ENCODE measurements at places on chromosomes 2 and 18. TPM values are rescaled to one million over a fixed set of nuclear protein-coding genes. Genes with fewer than 3 reads are reported as not detected.

- H3K27ac ChIP-seq, result no peak overlapping the region
- H3K4me3 ChIP-seq, result no peak overlapping the region
- H3K27me3 ChIP-seq, result no peaks in the 10 kb centered on the region
- DNase-seq, result no peak
- no peaks in the 10 kb centered on the region for H3K4me1 ChIP-seq
- no peaks in the 10 kb centered on the region for H3K36me3 ChIP-seq
These were observed 1124.6 kb upstream of the FAM98A start for GRCh38 chr2:34723683-34724082.

RAMP1 gene
- not detected for total RNA-seq

ZNF892 gene
- total RNA-seq, result 6.9 TPM

CD8A gene
- total RNA-seq, result 2.0 TPM

PRADC1 gene
- 21.6 TPM for total RNA-seq

ITSN2 gene
- 69.8 TPM for total RNA-seq

SCN7A gene
- total RNA-seq, result 12.1 TPM

PKDCC gene
- total RNA-seq, result 19.3 TPM

GRCh38 chr18:11654736-11655605 is 34.1 kb upstream of the GNAL start:
- H3K4me3 ChIP-seq, result peak overlapping the region; percentile 26
- H3K4me1 ChIP-seq, result no peaks in the 10 kb centered on the region
- H3K36me3 ChIP-seq, result no peaks in the 10 kb centered on the region

ALLC gene
- not detected for total RNA-seq

YIPF4 gene
- total RNA-seq, result 14.7 TPM

DNA sequence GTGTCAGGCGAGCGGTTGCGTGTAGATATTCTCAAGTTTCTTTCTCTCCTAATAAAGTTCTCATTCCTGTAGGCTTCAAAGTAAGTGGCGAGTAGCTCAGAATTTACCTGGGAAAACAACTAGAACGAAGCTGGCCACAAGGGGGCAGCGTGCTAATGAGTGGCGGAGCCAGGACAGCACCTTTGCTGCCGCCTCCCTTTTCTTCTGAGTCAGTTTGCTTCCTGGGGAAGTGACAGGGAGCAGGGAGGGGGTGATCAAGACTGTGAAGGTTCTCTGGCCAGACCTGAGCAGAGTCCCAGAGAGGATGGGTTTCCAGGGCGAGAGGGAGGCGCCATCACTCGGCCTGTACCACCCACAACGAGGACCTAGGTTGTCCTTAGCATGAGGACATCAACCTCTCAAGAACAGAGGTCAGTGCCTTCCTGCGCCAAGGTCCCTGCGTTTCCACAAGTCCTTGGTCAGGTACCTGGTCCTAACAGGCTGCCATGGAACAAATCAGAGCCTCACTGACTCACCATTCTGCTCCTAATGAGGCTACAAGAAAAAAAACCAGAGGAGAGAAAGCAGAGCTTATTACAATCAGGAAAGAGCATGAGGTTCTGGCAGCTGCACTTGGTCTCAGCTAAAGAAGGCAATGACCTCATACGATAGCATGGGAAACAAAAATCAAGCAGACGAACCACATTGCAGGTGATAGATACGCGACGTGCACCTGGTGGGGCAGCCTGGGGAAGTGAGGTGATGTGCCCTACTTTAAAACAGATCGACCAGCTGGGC is 98.7 kb downstream of the PLB1 start:
- H3K4me1 ChIP-seq, result peaks cover 6% of the 10 kb centered on the region
- H3K27ac ChIP-seq, result peak overlapping the region; percentile 89
- DNase-seq, result peak; percentile 91
- H3K36me3 ChIP-seq, result no peaks in the 10 kb centered on the region
- H3K4me3 ChIP-seq, result peak overlapping the region; percentile 1

- no peaks in the 10 kb centered on the region for H3K27me3 ChIP-seq
- H3K36me3 ChIP-seq, result no peaks in the 10 kb centered on the region
- no peak for DNase-seq
- no peak overlapping the region for H3K27ac ChIP-seq
- no peak overlapping the region for H3K4me3 ChIP-seq
- H3K4me1 ChIP-seq, result no peaks in the 10 kb centered on the region
These were observed 86.7 kb downstream of the LYPD6B start for GRCh38 chr2:149125031-149125725.

TYMS gene
- total RNA-seq, result 2.0 TPM

MAP3K19 gene
- not detected for total RNA-seq

- H3K27ac ChIP-seq, result no peak overlapping the region
- DNase-seq, result no peak
- H3K27me3 ChIP-seq, result no peaks in the 10 kb centered on the region
- no peaks in the 10 kb centered on the region for H3K36me3 ChIP-seq
These were observed 113.4 kb upstream of the TANK start for GRCh38 chr2:161046876-161047275.

DNA sequence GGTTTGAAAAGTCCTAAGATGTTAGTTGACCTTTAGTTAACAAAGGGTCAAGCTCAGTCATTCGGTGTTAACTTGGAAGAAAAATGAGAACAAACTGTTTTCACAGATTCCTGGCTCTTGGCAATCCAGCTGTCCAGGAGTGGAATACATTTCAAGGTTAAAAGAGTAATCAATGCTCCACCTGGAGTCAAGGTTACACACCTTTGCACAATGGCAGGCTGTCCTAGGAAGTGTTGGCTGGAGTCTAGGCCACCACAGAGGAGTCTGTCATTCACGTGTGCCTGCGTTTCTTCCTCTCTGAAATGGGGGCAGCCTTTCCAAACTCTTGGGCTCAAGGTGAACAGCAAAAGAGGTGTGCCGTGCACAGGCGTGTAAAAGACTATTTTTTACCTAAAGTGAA is 6.3 kb upstream of the ID2 start:
- H3K27me3 ChIP-seq, result no peaks in the 10 kb centered on the region
- H3K4me3 ChIP-seq, result no peak overlapping the region
- DNase-seq, result peak; percentile 10
- peak overlapping the region; percentile 89 for H3K27ac ChIP-seq
- no peaks in the 10 kb centered on the region for H3K36me3 ChIP-seq

C2orf72 gene
- 0.16 TPM for total RNA-seq

SIGLEC15 gene
- total RNA-seq, result 0.66 TPM

DNA sequence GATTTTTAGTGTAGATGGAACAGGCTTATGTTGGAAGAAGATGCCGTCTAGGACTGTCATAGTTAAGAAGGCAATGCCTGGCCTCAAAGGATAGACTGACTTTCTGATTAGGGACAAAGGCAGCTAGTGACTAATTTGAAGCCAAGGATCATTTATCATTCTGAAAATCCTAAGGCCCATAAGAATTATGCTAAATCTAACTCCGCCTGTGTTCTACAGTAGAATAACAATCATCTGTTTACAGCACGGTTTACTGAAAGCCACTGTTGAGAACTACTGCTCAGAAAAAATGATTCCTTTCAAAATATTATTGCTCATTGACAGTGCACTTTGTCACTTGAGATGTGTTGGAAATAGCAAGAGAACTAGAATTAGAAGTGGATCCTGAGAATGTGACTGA is 44.5 kb downstream of the BABAM2 start:
- no peak overlapping the region for H3K4me3 ChIP-seq
- H3K36me3 ChIP-seq, result no peaks in the 10 kb centered on the region
- H3K4me1 ChIP-seq, result no peaks in the 10 kb centered on the region
- no peaks in the 10 kb centered on the region for H3K27me3 ChIP-seq
- H3K27ac ChIP-seq, result no peak overlapping the region
- no peak for DNase-seq

DNA sequence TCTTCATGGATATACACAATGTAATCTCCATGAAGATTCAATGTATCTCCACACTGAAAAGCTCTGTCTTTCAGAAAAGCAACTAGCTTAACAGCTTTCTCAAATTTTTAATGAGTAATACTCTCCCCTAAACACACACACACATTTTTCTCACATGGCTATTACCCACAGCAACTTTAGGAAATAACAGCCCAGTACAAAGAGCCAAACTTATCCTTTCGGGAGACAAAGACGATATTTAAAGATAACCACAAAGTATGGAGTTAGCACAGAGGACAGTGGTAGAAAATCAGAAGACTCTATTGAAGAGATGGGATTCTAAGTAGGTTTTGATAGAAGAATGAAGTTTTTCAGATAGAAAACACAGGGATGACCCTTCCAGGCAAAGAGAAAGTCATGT is 394.9 kb upstream of the TRIB2 start:
- no peaks in the 10 kb centered on the region for H3K36me3 ChIP-seq
- H3K4me1 ChIP-seq, result no peaks in the 10 kb centered on the region
- H3K27ac ChIP-seq, result peak overlapping the region; percentile 70
- no peaks in the 10 kb centered on the region for H3K27me3 ChIP-seq

DNA sequence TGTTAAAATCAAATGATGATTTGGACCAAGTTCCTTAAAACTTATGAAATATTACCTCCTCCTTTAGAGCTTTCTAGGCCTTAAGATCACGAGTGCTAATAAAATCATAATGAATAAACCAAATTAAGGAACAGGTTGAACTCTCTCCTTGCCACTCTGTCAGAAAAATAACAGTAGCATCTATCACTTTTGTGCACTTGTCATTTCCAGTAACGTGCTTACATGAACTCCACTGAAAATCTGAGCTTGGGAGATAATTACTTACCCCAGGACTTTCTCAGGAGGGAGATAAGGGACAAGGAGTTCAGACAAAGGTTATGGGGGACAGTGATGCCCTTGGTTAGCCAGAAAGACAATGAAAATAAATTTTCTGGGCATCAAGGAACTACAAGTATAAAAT is 36.0 kb downstream of the EPB41L3 start:
- no peak for DNase-seq
- no peaks in the 10 kb centered on the region for H3K27me3 ChIP-seq
- no peak overlapping the region for H3K4me3 ChIP-seq
- H3K36me3 ChIP-seq, result no peaks in the 10 kb centered on the region
- no peaks in the 10 kb centered on the region for H3K4me1 ChIP-seq
- H3K27ac ChIP-seq, result no peak overlapping the region

CDKL4 gene
- 0.33 TPM for total RNA-seq

DNA sequence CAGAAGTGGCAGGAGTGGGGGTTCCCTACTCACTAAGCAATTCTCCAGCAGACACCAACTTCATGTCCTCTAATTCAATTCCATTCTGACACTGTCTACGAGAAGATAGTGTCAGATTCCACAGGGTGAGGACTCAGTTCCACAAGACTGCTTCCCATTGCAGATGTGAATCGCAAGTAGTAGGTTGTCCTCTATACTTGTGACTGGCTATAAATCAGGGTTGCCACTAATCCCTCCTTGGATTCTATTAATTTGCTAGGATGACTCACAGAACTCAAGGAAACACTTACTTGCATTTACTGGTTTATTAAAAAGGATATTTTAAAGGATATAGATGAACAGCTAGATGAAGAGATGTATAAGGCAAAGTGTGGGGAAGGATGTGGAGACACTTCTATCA is 184.1 kb upstream of the ACVR2A start:
- no peaks in the 10 kb centered on the region for H3K4me1 ChIP-seq
- H3K36me3 ChIP-seq, result no peaks in the 10 kb centered on the region
- no peak overlapping the region for H3K27ac ChIP-seq
- DNase-seq, result no peak
- H3K27me3 ChIP-seq, result no peaks in the 10 kb centered on the region
- H3K4me3 ChIP-seq, result no peak overlapping the region

GRCh38 chr2:222545823-222546795 is 109.8 kb downstream of the FARSB start:
- H3K27ac ChIP-seq, result no peak overlapping the region
- DNase-seq, result no peak

DNA sequence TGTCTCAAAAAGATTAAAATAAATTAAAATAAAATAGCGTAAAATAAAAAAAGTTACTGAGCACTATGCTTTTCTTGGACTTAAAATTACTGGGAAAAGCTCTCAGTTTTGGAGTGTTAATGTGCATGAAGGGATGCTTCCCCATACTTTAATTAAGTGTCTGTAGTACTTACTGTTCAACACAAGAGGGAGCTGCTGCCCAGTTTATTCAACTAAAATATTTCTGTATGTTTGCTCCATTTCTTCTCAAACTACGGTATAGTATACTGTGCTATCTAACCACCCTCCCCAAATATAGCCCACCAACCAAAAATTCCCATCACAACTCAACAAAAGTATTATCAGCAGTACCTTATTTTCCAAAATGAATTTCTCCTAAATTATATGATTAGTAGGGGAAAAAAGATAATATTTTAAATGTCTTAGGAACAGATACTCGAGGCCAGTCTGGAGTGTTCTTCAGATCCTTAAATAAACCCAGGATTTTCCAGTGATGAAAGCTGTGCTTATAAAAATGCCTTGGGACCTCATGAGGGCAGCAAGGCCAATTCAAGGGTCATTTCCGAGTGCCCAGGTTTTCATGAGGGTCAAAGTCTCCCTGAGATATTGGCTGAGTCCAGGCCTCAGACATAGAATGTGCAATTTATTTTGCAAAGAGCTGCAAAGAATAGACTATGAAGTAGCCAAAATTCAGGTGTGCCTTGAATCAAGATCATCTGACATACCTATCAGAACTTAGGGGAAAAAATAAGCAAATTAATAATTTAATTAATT is 64.1 kb downstream of the CHRNA1 start:
- no peak overlapping the region for H3K27ac ChIP-seq
- no peaks in the 10 kb centered on the region for H3K27me3 ChIP-seq
- no peak overlapping the region for H3K4me3 ChIP-seq

DNA sequence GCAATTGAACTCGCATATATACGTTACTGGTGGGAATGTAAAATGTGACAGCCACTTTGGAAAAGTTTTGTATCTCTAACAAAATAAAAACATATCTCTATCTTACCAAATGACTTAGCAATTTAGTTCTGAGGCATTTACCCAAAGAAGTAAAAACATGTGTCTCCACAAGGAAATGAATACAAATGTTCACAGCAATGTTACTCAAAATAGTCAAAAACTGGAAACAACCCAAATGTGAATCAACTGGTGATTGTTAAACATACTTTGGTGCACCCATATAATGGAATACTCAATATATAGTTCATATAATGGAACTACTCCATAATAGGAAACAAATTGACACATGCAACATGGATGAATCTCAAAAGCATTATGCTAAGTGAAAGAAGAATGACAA is 70.4 kb upstream of the DNER start:
- no peak for DNase-seq
- H3K4me3 ChIP-seq, result no peak overlapping the region
- no peaks in the 10 kb centered on the region for H3K36me3 ChIP-seq
- H3K4me1 ChIP-seq, result no peaks in the 10 kb centered on the region

GRCh38 chr2:25347846-25348245 is 6.1 kb upstream of the DNMT3A start:
- no peaks in the 10 kb centered on the region for H3K36me3 ChIP-seq
- H3K4me3 ChIP-seq, result no peak overlapping the region
- H3K4me1 ChIP-seq, result no peaks in the 10 kb centered on the region
- no peak overlapping the region for H3K27ac ChIP-seq
- DNase-seq, result no peak

- no peak for DNase-seq
- H3K27ac ChIP-seq, result no peak overlapping the region
- no peak overlapping the region for H3K4me3 ChIP-seq
- H3K27me3 ChIP-seq, result peaks cover 100% of the 10 kb centered on the region
- no peaks in the 10 kb centered on the region for H3K36me3 ChIP-seq
- H3K4me1 ChIP-seq, result peaks cover 25% of the 10 kb centered on the region
These were observed 2.5 kb downstream of the DLX1 start for GRCh38 chr2:172087780-172088244.

Measured in breast epithelium (tissue), 4 donors.